GM13976 (cell line): ENCODE measurements at places on chromosomes 12 and 14.

GRCh38 chr14:65352964-65353530, 59.5 kb upstream of the FUT8 start:
- no peak for DNase-seq

- DNase-seq = no peak
Measured at GRCh38 chr12:72346363-72346944, 74.3 kb downstream of the TRHDE start.

DNA sequence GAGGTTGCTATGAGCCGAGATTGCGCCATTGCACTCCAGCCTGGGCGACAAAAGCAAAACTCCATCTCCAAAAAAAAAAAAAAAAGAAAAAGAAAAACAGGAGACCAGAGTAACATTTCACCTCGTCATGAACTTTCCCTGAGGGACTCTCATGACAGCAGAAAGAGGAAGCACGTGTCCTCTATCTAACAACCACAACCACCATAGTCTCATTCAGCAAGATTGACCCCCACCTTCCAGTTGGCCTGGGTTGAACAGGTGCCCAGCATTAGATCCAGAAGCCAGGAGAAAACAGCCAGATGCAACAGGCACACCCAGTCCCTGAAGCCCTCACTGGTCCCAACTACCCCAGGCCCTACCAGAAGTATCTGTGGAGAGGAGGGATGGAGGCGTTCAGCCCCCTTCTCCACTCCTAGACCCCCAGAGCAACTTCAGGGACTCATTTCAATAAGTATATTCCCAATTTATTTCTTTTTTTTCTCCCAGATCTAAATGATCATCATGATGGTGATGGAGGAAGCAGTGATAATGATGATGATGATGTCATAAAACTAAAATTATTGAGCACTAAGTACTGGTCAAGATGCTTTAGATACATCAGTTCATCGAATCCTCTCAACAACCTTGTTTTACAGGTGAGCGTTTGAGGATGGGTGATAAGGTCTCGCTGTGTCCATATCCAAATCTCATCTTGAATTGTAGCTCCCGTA, 235.0 kb downstream of the EFCAB11 start:
- peak; percentile 40 for DNase-seq

DNA sequence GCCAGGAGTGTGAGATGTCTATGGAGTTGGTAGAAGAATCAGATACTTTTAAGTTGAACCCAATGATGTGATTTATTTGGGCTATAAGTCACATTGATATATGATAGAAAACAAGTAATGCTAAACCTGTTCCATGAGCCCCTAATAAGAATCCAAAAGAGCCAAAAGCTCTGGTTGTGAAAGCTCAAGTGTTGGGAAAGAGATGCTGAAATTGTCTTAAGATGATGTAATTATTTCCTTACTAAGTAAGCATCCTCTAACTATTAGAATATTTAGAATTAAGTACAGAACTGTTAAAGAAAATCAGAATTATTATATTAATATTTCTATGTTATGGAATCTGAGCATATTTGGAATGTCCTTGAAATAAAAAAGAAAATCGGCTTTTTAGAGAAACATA, 17.6 kb upstream of the SLC2A13 start:
- no peak for DNase-seq

- peak; percentile 15 for DNase-seq
Measured at GRCh38 chr12:102095677-102096263, 24.1 kb downstream of the NUP37 start.

DNA sequence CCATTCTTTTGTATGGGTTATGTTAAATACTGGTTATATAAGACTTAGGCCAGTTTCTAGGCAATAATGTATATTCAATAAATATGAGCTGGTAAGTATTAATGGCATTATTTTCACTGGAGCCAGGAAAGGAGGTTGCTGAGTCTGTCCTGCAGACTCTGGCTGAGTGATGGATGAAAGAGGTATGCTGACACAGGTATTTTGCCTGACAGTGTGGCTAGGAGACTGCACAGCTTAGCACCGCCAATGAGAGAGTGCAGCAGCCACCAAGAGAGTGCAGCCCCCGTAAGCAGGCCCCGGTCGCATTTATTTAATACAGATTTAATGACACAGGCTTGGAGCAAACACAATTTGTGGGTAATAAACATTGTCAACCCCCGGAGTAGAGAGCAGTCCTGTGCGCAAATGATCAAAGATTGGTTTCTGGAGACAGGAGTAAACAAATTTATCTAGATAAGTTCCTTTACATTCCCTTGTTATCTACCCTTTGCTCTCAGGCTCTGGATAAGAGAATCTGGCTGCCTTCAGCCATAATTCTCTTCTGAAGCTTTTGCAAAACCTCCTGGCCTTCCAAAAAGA, 37.4 kb downstream of the TMTC3 start:
- no peak for DNase-seq

DNA sequence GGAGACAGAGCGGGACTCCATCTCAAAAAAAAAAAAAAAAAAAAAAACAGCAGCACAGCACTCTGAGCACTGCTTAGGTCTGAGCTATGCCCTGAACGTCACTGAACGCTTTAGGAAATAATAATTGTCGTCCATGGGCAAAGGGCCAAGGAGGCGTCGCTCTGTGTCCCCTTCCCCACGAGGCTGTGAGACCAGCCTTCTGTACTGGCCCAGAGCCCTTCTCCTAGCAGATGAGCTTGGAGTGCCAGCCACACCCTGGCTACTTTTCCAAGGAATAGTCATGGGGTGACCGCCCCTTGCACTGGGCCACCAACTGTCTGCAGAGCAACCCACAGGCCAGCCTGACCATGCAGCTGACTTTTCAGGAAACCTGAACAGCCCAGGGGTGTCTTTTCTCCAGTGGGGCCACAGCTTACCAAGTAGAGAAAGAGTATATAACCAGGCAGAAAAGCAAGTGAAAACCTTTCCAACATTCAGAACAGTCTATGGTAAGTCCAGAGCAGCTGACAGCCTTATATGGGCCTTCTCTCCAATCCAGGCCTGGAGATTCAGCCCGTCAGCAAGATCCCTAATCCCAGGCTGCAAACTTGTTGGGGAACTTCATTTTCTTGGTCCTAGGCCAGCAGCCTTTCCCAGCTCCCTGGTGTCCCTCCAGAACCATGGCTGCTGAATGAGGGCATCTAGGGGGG, 28.5 kb downstream of the CD9 start:
- DNase-seq = no peak

- no peak for DNase-seq
Measured at GRCh38 chr14:36021591-36022320, 154.8 kb downstream of the PTCSC3 start.
